Stimulated activated CD4-positive, alpha-beta T cell treated with anti-CD3 and anti-CD28 coated beads, TNF-alpha, amount 100 ng/mL, for 24 hours (primary cell): ENCODE measurements at places on chromosomes 12 and 14.

DNA sequence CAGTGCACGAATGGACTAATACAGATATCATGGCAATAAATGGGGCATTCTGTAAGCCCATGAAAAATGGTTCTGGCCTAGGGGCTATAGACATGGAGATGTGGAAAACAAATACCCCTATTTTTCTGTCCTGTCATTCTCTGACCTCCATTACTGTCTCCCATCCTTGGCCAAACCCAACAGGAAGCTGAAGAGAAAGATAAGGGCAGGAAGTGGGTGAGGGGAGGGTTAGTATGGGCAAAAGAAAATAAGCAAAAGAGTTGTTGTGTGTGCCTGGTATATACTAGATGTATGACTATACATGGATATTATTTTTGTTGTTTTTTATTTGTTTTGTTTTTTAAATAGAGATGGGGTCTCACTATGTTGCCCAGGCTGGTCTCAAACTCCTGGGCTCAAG is 339.3 kb downstream of the PCNX1 start:
- no peak for DNase-seq

DNA sequence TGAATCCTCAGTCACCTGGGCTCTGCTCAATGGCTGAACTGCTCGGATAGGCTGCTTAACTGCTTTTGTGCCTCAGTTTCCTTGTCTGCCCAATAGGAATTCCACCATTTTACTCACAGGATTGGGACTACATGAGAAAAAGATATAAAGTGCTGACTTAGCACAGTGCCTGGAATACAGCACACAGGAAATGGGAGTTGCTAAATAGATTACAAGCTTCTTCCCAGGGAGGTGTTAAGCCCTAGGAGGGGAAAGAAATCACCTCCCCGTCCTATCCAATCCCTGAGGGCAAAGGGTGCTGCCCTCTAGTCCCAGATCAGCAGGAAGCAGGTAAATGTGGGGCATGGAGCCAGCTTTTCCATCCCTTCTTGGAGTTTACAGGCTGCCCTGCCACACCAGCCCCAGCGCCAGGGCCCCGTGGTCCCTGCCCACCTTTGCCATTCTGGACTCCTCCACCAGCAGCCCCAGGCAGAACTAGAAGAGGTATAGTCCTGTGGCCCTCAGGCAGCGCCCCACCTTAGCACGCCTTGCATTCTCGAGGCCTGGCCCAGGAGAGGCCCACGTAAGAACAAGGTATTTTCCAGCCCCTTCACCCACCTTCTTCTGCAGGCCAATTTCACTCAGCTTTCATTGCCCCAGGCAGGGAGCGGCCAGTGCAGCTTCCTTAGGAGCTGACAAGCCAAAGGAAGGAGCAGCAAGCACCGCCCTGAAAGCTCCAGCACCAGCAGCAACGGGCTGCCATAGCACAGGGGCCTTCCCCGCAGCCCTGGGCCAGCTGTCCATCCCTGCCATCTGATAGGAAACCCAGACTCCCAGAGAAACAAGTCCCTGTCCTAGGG is 28.8 kb upstream of the RPLP0 start:
- no peak for DNase-seq

GRCh38 chr12:82504409-82504808 is 146.1 kb downstream of the METTL25 start:
- DNase-seq, result no peak

GRCh38 chr12:121917950-121918678 is at the start of gene CFAP251:
TSS of gene CFAP251 (plus strand) at chr12:121918592. CDS start at chr12:121921306, 2,714 bp downstream.
- peak; percentile 96 for DNase-seq

- DNase-seq, result no peak
Measured at GRCh38 chr12:88237954-88238353, 95.8 kb downstream of the TMTC3 start.

GRCh38 chr14:20601522-20601921 is 10.3 kb upstream of the RNASE12 start:
- no peak for DNase-seq

DNA sequence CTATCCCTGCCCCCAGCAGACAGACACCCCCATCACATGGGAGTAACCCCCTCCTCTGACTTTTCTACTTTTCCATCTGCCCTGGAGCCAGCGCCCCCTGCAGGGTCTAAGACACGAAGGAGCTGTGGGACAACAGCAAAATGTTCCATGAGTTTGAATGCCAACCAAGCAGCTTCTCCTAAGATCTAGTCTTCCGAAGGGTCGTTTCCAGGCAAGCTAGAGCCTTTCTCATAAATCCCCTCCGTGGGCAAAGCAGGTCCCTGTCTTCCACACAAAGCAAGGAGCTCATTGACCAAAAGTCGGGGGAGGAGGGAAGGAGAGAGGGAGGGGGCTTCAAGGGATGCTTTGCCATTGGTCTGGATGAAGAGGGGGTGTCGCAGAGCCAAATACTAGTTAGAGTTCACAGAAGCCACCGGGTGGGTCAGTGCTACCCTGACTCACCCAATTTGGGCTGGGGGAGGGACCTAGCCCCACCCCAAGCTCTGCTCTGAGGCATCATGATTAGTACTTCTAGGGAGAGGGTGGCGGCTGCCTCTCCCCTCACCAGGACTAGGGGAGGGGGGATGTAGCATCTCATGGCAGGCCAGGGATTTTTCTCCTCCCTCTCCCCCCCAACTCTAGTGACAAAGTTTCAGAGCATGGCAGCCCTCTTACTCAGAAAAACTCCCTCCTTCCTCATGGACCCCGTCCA is 1.6 kb downstream of the MSI1 start:
- DNase-seq, result no peak

GRCh38 chr12:131852551-131853299 is 24.5 kb downstream of the MMP17 start:
- DNase-seq, result no peak

- DNase-seq, result no peak
Measured at GRCh38 chr12:20154052-20154451, 214.3 kb upstream of the PDE3A start.

DNA sequence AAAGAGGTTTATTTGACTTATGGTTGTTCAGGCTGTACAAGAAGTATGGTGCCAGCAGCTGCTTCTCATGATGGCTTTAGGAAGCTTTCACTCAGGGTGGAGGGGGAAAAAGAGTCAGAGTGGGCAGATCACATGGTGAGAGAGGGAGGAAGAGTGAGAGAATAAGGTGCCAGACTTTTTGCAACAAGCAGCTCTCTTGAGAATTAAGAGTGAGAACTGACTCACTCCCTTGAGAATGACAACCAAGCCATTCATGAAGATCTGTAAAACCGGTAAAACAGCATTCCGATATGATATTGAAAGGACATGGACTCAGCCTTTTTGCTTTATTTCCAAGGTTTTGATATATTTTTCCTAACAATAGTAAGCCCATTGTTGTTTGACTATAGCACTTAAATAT is 501.2 kb downstream of the GALC start:
- DNase-seq, result no peak

- DNase-seq, result no peak
Measured at GRCh38 chr12:120368789-120369602, at the start of gene MSI1. TSS of gene MSI1 (minus strand) at chr12:120369164. CDS start at chr12:120369091, 73 bp downstream.

- DNase-seq, result no peak
Measured at GRCh38 chr14:89616852-89617341, 199.9 kb upstream of the FOXN3 start.

DNA sequence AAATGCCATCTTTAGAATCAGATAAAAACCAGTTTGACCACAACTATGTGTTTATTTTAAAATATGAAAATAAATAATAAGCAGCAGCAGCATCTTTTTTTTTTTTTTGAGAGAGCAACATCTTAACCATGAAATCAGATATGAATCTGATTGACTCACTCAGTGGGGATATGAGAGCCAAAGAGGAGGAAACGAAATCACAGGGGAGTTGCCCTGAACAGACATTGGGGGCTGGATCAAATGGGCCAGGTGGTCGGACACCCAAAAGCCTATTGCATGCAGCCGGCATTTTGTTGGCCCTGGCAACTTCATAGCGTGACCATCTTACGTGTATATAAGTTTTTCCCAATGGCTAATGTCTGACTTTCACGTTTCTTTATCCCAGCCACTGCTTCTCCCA is 321.1 kb downstream of the NPAS3 start:
- no peak for DNase-seq

DNA sequence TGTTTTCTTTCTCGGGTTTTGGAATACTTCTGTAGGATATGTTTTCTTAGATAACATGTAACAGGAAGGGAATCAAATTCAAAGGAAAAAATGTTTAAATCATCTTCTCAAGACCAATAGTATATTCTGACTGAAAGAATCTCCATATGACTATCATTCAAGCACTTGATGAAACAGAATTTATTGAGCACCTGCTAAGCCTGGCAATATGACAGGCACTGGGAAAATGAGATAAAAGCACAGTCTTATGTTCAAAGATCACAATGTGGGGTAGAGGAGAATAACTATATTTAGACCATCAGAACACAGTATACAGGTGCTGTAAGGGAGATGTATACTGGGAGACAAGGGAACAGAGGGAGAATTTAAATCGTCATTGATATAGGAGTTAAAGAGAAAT is 19.1 kb upstream of the TMEM30B start:
- no peak for DNase-seq

DNA sequence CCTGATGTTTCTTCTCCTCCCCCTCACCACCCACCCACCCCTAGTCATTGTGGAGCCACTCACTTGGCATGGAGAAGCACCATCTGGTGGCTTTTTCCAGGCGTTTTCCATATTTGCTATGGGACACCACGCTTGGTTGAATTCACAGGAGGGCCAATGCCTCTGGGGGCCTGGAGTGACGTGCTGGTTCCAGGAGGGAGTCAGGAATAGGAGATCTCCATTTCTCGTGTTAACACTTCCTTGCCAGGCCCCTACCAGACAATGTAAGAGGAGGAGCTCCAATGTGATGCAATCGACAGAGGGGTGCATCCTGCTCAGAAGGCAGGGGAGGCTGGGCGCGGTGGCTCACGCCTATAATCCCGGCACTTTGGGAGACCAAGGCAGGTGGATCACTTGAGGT is 21.6 kb upstream of the TESC start:
- no peak for DNase-seq

DNA sequence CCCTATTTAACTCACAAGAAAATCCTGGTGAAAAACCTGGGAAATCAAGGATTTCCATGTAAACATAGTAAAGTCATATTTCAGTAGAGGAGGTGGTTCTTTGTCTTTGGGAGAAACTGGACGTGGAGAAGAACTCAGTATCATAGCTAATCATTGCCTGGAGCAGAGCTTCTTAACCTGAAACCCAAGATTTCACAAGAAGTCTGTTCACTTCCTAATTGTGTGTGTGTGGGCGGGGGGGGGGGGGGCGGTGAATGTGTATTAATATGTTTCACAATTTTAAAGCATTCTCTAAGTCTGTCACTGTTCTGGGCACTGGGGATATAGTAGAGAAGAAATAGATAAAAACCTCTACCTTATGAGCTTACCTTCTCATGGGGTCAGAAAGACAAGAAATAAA is 96.7 kb upstream of the PPP4R3A start:
- DNase-seq, result no peak

GRCh38 chr14:40386433-40386832 is 954.2 kb upstream of the FBXO33 start:
- DNase-seq, result no peak

- DNase-seq, result peak; percentile 23
Measured at GRCh38 chr14:68682166-68683103, 110.4 kb downstream of the ZFP36L1 start.

DNA sequence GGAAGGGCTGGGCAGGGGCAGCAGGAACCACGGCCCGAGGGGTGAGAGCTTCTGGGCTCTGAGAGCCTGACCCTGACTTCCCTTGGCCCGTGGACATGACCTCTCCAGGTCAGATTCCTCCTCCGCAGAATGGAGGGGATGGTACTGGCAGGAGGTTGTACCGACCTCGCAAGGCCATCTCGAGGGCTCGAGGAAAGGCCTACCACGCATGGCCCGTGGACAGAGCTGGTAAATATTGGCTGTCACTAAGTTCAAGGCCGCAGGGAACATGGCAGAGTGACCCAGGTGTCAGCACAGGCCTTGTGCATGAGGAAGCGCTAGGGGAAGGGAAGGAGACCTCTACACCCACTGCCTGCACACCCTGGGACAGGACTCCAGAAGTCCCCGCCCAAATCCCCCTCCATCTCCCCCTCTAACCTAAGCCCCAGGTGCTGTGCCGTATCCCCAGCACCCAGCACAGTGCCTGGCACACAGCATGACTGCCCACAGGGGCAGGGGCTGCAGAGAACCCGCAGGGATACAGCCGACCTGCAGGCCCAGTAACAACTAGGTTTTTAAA is 54.9 kb upstream of the PPP2R5C start:
- DNase-seq, result no peak

GRCh38 chr14:31902002-31902401 is 175.1 kb upstream of the ARHGAP5 start:
- DNase-seq, result no peak

- no peak for DNase-seq
Measured at GRCh38 chr14:69624136-69624535, 12.7 kb downstream of the SUSD6 start.
